PC-3 (cell line): ENCODE measurements at places on chromosomes 11 and 22.
A peak's percentile ranks its signal among the peaks of the same experiment; 100 is the strongest.

DNA sequence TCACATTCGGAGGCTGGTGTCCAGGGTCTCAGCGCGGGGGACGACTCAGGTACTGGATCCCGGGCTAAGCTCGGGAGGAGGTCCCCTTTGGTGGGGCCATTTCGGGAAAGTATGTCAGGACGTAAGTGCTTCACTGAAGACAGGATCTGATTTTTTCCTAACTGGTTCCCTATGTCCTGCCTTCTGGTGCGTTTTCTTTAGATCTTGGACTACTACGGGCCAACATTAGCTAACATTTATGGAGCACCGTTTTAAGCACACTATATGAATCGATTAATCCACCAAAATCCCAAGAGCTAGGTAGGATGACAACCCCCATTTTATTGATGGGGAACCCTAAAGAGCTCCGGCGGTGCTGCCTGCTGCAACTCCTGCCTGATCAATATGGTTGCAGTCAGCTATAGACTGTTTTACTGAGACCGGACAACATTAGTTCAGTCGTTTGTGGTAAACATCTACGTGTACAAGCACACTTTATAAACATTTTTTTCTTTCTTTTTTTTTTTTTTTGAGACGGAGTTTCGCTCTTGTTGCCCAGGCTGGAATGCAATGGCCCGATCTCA is 17.0 kb upstream of the WDR74 start:
- peak; percentile 18 for DNase-seq

- DNase-seq, result no peak
Observed at GRCh38 chr22:30519842-30520425, 14.4 kb upstream of the SEC14L4 start.

- peak; percentile 89 for DNase-seq
Observed at GRCh38 chr11:34052036-34052607, 591 bp downstream of the CAPRIN1 start.

GRCh38 chr22:43891360-43892182 is at the start of gene PNPLA5:
Gene PNPLA5 (minus strand): TSS chr22:43892013. CDS start chr22:43891880, 133 bp downstream.
- DNase-seq, result no peak

DNA sequence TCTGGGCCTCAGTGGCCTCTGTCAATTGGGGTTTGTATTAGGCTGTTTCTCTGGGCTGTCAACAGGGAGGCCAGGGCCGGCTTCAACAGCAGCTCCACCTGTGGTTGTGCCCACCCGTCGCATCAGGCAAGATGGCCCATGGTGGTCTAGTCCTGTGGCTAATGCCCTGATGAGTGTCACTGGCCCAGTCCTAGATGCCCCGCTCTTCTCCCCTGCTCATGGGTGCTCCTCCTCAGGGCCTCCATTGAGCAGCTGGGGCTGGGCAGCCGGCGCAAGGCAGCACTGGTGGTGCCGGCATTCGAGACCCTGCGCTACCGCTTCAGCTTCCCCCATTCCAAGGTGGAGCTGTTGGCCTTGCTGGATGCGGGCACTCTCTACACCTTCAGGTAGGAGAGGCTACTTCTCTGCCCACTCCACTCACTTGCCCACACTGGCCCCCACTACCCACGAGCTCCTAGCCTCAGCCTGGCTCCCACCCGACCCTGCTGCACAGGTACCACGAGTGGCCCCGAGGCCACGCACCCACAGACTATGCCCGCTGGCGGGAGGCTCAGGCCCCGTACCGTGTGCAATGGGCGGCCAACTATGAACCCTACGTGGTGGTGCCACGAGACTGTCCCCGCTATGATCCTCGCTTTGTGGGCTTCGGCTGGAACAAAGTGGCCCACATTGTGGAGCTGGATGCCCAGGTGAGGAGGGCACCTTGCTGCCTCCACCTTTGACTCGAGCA is 5.4 kb downstream of the LARGE2 start:
- DNase-seq, result no peak

- DNase-seq, result no peak
Observed at GRCh38 chr22:46074771-46075551, 75.4 kb upstream of the PPARA start.

- peak; percentile 93 for DNase-seq
Observed at GRCh38 chr11:6619004-6619745, at the start of gene TPP1. Gene TPP1 (minus strand): TSS chr11:6619422. CDS start chr11:6619400, 22 bp downstream.

DNA sequence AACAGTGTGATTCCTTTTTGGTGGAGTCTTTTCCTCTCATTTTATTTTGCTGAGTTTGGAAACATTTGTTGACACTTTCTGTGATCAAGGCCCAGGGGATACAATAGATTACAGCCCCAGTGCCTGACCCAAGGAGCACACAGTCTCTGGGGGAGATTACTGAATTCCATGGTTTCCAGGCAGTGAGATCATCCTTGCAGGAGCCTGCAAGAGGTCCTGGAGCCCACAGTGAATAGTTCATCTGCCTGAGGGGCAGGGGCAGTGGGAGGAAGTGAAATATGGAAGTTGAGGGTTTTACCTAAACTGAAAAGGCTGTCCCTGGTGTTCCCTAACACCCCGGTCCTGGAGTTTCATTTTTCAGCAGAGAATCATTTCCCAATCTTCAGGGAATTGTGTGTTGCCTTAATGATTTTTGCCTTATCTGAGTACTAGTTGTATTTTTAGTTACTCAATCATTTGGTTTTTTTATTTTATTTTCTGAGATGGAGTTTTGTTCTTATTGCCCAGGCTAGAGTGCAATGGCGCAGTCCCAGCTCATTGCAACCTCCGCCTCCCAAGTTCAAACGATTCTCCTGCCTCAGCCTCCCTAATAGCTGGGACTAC is 7.7 kb downstream of the CCS start:
- DNase-seq, result no peak

DNA sequence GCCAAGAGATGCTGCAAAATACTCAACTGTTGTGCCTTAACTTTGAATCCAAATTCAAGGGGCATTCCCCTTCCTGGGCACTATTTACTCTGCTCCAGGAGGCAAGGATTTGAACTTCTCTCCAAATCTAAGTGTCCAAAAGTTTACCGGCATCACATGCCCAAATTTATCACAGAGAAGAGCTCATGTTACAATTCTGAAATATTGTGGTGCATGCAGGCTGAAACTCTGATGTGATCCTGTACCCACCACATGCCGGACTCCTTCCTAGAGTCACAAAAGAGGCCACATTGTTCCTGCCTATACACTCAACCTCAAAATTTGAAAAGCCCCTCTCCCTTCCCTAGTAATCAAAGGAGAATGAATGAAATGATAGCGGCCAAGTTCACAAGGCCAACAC is 1.3 kb downstream of the TRAF6 start:
- DNase-seq, result peak; percentile 15

- peak; percentile 38 for DNase-seq
Observed at GRCh38 chr11:67375320-67376055, 2.1 kb upstream of the CLCF1 start.

DNA sequence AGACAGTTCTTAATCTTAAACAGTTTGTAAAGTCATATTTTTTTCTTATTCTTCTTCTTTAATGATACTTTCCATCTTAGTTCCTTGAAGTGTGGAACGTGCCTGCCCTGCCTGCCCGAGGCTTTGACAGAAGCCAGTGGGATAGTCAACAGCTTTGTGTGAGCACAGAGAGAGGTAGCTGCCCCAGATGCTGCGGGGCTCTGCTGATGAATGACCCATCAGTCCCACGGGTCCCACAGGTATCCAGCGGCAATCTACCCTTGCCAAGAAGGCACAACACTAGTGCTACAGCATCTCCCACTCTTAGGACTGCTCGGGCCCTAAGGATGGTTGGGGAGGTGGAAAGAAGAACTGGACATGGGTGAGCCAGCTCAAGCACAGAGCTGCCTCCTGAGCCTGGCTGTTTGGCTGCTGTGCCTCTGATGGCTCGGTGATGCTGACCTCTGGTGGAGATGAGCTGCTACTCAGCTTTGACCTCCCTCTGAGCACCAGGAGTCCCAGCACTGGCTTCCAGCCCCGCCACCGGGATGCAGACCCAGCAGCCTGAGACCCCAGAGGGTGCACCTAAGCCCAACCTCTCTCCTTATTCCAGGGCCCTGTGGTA is 11.8 kb upstream of the APLNR start:
- DNase-seq, result peak; percentile 69

GRCh38 chr11:45332276-45332934 is 46.3 kb upstream of the SYT13 start:
- DNase-seq, result peak; percentile 51
